Testis (tissue), 5 donors: ENCODE measurements at places on chromosomes 7 and 10. TPM values are rescaled to one million over a fixed set of nuclear protein-coding genes. Genes with fewer than 3 reads are reported as not detected.

DNA sequence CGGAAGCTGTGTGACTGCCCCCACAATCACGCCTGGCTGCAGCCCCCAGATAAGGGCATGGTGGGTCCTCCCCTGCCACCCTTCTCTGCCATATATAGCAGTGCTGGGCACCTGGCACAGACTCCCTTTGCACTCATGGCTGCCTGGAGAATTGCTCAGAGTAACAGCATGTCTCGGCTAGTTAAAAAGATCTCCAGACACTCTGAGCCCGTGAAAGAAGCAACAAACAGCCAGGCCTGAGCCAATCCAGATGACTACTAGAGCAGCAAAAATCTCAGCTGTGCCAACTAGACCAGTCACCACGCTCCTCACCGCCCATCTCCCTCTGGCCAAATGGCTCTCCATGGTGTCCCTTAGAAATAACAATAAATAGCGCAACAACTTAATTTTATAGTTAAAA, 71.3 kb downstream of the PARD3 start:
- no peak for DNase-seq

DNA sequence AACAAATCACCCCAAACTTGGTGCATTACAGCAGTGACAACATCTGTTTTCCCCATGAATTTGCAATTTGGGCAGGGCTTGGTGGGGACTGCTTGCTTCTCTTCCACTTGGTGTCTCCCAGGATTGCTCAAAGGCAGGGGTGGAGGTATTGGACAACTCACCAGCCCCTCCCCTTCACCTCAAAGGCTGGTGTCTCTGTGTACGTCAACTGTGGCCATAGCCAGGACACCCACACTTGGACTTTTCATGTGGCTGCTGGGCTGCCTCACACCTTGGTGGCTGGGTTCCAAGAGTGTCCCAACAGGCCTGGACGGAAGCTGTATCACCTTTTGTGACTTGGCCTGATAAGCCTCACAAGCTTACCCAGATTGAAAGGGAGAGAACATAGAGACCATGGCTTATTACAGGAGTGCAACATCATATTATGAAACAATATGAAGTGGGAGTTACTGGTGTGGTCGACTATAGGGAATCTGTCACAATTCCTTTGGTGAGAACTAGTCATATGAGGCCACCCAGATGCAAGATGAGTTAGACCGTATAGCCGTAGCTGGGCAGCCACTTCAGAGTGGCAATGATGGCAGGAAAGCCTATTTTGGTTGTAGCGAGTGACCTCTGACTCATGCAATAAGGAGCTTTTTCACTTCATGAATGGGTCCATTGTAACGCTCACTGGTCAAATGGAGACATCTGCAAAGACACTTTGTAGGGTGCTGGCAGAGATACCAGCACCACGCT, 187.6 kb upstream of the ITGB1 start:
- no peak for DNase-seq

GRCh38 chr10:88901206-88901983, 21.4 kb downstream of the STAMBPL1 start:
- no peak for DNase-seq

GRCh38 chr7:129635300-129636029, 23.9 kb downstream of the NRF1 start:
- DNase-seq, result peak; percentile 77

DNA sequence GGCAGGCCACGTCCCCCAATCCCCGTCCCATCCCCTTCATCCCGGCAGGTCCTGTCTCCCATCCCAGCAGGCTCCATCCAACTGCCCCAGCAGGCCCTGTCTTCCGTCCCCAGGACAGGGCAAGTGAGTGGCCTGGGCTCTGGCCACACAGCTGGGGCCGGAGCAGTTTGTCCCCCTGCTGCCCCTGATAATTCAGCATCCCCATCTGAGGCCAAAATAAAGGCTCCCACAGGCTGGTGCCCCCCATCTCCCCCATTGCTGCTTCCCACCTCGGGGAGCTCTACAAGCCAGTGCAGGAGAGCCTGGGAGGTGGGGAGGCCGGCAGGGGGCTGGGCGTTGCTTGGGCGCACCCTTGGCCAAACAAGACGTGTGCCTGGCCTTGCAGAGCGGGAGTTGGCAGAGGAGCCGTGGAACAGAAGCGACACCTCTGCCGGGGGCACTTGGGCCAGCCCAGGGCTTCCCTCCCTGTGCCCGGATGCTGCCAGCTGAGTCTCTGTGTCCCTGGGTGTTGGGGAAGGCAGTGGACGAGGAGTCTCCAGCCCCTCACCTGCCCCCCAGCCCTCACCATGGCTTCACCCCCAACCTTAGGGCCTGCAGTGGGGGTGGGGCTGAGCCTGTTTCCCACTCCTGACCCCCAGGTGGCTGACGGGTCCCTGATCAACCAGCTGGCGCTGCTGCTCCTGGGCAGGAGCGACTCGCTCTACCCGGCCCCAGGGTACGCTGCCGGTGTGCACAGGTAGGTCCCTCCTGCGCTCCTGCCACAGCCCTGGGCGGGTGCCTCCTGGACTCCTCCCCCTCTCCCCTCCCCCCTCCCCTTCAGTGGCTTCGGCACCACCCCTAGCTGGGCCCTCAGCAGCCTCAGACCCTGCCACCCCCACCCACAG, 14.0 kb downstream of the AP5Z1 start:
- DNase-seq, result no peak

DNA sequence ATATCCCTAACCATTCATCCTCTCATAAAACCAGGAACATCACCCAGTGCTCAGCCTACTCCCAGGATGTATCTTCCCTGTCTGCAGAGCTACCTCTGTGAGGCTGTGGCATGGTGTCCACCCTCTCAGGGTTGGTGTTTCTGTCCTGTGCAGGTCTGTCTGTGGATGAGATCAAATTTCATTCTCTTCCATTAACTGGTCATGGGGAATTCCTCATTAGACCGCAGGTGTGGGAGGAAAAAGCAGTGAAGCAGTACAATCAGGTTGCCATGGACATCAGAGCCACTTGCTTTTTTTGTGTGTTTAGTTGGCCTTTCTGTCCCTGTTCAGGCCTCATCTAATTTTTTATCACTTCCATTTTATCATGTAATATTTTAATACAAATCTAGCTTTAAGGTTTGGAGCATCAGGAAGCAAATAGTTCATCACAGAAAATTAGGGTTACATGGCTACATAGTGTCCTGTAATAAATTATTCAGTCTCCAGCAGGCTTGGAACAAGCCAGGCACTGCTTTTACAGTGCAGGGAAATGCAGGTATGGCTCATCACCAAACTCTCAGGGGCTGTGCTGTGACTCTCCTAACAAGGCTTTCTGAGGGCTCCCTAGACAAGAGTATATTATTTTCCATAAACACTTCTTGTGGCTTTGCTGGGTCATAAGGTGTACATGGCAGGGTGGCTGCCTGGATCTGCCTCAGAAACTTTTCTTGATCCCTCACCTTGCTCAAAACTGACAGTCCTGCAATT, 594.9 kb upstream of the IGFBP3 start:
- DNase-seq, result no peak

The NPSR1 gene
- 0.54 TPM for polyA plus RNA-seq

DNA sequence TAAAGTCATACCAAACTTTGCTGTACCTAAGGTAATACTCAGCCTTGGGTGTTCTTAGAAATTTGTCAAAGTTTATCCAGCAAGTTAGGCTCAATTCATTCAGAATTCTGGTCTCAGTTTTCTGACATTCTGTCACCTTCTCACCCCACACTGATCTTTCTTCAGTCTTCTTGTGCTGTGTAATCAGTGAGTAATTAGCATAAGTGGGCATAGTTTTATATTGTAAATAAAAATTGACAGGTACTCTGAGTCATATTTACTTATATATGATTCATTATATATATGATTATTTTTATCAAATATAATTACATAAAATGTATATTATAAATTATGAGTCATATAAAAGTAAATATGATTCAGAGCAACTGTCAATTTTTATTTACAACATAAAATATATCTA, 170.9 kb upstream of the MAGI2 start:
- no peak for DNase-seq

DNA sequence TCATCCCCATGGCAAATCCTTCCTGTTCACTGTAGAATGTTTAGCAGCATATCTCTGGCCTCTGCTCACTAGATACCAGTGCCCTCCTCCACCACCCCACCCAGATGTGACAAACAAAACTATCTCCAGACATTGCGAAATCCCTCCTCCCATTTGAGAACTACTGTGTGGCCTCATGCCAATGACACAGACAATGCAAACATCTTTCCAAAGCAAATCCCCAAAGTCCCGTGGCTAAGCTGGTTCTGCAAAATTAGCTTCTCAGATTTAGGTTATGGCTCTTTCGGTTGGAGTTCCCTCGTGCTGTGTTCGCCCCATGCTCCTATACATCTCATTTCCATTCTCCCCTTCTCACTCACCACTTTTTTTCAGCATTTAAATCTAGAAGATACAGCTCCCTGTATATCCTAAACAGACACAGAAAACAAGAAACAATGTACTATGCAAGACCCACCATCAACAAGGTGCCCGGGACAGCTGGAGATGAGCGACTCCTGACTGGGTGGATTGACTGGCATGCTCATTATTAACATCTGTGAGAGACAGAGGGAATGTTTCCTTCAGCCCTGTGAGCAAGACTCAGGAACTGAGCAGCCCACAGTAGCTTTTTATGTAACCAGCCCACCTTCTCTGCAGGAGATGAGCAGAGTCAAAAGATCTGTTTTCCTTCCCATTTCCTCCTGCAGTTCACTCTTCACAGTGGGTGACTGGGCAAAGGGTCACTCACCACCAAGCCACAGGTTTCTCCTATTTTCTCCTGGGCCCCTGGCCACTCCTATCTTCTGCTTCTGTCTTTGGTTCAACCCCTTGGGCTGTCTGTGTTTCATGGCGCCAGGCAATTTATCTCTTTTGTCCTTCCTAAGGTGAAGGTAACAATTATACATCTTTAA, 225.7 kb upstream of the AOAH start:
- peak; percentile 32 for DNase-seq

The ADCY1 gene
- polyA plus RNA-seq, result 6.6 TPM

The LRRC17 gene
- polyA plus RNA-seq, result 8.2 TPM

The SLC26A3 gene
- polyA plus RNA-seq, result 1.3 TPM

DNA sequence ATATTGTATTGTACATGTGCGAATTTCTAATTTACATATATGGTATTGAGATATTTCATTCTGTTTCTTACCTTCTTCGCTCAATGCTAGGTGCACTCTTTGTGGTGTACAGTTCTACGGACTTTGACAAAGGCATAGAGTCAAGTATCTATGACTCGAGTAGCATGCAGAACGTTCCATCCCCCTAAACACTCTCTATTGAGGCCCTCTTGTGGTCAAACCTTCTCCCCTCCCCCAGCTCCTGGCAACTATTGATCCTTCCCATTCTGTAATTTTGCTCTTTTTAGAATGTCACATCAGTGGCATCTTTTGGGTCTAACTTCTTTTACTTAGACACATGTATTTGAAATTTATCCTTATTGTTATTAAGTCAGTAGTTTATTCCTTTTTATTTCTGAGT, 30.7 kb upstream of the GDF10 start:
- DNase-seq, result no peak

DNA sequence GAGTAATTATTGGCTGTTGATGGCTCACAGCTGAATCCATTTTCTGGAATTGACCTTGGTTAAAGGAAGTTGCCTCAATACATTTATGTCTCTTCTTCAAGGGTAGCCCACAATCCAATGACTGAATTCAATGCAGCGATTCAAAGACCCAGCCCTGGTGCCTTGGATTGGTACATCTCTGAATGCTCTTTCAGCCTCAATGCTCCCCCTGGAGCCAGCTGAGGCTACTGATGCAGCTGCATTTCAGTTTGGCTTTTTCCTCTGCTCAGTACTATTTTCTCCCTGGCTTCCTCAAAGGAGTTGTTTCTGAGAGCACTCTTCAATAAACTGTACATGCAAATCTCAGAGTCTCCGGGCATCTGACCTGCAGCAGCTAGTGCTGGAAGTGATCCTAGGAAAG, 633 bp upstream of the EBLN1 start:
- DNase-seq, result no peak

The EGR2 gene
- polyA plus RNA-seq, result 8.8 TPM

The ZDHHC4 gene
- 77.7 TPM for polyA plus RNA-seq

DNA sequence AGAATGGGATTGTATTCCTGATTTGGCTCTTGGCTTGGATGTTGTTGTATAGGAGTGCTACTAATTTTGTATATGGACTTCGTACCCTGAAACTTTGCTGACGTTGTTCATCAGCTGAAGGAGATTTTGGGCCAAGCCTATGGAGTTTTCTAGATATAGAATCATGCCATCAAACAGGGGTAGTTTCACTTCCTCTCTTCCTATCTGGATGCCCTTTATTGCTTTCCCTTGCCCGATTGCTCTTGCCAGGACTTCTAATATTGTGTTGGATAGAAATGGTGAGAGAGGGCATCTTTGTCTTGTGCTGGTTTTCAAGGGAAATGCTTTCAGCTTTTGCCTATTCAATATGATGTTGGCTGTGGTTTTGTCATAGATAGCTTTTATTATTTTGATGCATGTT, 92.3 kb downstream of the CCDC7 start:
- no peak for DNase-seq

GRCh38 chr10:43307306-43307705, 40.4 kb upstream of the RASGEF1A start:
- DNase-seq, result no peak

GRCh38 chr7:1669954-1670893, at the start of gene ELFN1:
TSS of gene ELFN1 (plus strand) at chr7:1670277. CDS start at chr7:1744597, 74,320 bp downstream.
- DNase-seq, result no peak

The PLXDC2 gene
- polyA plus RNA-seq, result 27.5 TPM

GRCh38 chr7:129989466-129989865, 36.7 kb upstream of the UBE2H start:
- no peak for DNase-seq

GRCh38 chr10:113293167-113293566, 259.7 kb upstream of the HABP2 start:
- no peak for DNase-seq

The TEX36 gene
- polyA plus RNA-seq, result 41.5 TPM

- no peak for DNase-seq
Observed at GRCh38 chr7:53397911-53398310, 362.5 kb downstream of the POM121L12 start.

GRCh38 chr10:5482016-5482415, 17.4 kb downstream of the CALML5 start:
- no peak for DNase-seq

DNA sequence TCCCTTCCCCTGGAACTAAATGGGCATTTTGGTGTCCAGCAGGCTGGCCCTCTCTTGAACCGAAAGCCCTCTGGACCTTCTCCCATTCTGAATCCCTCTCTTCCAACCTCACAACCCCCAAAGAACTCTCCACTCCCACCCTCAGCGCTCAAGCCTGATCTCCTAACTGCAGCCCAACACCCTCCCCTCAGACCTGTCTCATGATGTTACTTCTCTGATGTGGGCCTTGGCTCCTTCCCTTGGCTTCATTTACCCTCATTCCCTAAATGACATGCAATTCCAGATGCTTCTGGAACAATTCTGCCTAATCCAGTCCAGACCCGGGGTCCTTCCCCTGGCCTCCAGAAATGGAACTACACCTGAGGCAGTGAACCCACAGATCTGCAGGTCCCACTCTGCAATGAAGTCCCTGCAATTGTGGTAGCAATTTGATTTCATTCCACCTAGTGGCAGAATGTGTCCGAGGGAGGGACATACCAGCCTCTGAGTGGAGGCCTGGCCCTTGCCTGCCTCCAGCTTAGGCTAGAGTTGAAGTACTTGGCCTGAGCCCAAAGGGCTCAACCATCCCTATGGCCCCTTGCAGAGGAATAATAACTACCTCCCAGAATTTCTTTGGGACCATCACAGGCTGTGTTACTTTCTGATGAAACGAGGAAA, 4.1 kb upstream of the CEP41 start:
- no peak for DNase-seq

- no peak for DNase-seq
Observed at GRCh38 chr10:108346066-108346465, 1181.6 kb upstream of the SORCS1 start.
